ENCODE measurements at places on chromosomes 1 and 21.
A peak's percentile ranks its signal among the peaks of the same experiment; 100 is the strongest.

- no peak for DNase-seq
Measured at GRCh38 chr21:29007810-29008209, 11.3 kb downstream of the RWDD2B start.

GRCh38 chr1:202266061-202266765 lies 72.6 kb downstream of the LGR6 start:
- DNase-seq, result no peak

GRCh38 chr1:239814306-239814881 lies 277.3 kb upstream of the FMN2 start:
- no peak for DNase-seq

DNA sequence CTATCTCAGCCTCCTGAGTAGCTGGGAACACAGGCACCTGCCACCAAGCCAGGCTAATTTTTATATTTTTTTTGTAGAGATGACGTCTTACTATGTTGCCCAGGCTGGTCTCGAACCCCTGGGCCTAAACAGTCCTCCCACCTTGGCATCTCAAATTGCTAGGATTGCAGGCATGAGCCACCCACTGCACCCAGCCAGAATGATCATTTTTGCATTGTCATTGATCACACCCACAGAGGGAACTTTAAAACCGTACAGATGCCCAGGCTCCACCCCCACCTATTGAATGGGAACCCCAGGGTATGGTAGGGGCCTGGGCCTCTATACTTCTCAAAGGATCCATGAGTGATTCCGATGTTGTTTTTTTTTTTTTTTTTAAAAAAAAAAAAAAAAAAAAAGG lies 36.7 kb downstream of the ETNK2 start:
- no peak for DNase-seq

DNA sequence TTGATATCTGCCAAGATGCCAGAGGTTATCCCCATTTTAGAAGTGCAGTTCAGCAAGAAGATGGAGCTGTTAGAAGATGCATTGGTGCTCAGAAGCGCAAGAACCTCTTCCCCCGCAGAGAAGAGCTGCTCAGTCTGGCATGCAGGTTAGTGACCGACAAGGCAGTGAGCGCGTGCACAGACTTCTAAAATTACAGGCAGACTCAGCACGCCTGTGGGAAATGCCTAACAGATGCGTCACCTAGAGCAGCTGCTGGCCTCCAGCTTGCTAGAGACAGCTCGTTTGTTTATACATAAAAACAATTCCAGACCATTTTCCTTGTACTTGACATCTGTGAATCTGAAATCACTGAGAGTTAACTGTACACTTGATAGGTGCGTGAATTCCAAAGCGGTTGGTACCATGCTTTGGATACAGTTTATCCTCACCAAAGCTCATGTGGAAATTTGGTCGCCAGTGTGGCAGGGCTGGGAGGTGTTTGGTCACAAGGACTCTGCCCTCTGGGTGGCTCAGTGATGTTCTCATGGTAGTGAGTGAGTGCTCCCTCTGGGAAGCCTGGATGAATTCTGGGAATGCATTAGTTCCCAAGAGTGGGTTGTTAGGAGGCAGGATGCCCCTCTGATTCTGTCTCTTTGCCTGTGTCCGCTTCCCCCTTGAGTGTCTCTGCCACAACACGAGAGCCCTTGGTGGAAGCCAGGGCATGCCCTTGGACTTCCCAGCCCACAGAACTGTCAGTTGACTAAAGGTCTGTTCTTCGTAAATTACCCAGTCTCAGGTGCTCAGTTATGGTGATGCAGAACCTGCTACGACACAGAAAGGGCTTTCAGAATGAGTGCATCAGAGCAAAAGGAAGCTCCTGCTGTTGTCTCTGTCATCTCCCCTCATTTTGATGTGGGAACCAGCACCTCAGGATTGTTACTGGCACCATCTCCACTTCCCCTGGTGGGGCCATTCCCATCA lies 24.4 kb downstream of the SNAP47 start:
- DNase-seq, result no peak

DNA sequence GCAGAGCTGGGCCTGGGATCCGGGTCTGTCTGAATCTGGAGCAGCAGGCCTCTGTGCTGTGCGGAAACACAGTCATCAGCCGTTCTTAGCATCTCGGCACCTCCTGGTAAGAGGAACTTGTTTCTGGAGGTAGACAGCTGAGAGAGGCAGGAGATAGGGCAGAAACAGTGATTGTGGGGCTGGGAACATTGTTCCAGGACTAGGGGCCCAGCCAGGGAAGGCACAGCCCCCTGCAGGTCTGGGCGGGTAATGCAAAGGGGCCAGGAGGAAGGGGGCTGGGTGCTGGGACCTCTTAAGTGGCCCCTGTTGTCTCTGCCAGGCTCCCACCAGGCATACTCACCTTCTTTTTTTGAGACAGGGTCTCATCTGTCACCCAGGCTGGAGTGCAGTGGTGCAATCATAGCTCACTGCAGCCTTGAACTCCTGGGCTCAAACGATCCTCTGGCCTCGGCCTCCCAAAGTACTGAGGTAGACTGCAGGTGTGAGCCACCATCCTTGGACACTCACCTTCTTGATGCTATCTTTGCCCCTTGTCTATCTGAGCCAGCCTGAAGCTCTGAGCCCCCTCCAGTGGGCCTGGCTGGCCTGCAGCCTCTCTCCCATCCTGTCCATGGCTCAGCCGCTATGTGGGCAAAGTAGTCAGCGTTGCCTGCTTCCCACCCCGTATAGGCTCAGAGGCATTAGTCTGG lies 134.3 kb upstream of the ZBTB40 start:
- DNase-seq, result peak; percentile 34

GRCh38 chr1:23444104-23444533 lies 19.6 kb upstream of the TCEA3 start:
- no peak for DNase-seq

- DNase-seq, result no peak
Measured at GRCh38 chr1:15911141-15911540, 63.6 kb downstream of the SPEN start.

DNA sequence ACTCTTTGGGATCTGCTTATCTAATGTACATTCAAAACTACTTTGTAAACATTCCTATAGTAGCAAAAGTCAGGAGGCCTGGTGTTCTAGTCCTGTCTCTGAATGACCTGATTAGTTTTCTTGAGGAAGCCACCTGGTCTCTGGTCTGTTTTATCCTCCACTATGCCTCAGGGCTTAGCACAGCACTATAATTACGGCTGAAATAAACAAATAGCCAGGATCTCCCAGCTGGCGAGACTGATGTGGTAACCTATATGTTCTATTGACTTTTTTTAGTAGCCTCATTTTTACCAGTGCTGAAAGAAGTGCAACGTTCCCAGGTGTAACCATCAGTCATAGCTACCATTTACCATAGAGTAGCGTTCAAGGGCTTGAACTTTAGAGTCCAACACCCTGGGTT lies 24.2 kb upstream of the RPL11 start:
- no peak for DNase-seq

DNA sequence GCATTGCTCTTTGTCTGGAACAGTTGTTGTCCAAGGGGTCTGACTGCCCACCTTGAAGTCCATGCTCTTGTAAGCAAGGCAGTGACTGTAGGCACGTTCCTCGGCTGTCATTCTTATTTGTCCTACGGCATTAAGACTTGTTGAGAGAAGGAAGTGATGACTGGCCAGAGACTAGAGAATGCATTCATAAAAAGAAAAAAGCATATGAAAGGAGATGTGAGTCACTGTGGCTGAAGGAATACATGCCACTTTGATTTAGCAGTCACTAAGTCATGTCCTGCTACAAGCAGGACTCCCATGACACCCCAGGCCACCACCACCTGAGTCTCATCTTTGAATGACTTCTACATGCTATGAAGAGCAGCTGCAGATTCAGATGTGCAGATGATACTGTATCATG lies 50.5 kb downstream of the CNN3 start:
- no peak for DNase-seq

GRCh38 chr1:74728736-74729135 lies 4.1 kb downstream of the CRYZ start:
- DNase-seq, result no peak

DNA sequence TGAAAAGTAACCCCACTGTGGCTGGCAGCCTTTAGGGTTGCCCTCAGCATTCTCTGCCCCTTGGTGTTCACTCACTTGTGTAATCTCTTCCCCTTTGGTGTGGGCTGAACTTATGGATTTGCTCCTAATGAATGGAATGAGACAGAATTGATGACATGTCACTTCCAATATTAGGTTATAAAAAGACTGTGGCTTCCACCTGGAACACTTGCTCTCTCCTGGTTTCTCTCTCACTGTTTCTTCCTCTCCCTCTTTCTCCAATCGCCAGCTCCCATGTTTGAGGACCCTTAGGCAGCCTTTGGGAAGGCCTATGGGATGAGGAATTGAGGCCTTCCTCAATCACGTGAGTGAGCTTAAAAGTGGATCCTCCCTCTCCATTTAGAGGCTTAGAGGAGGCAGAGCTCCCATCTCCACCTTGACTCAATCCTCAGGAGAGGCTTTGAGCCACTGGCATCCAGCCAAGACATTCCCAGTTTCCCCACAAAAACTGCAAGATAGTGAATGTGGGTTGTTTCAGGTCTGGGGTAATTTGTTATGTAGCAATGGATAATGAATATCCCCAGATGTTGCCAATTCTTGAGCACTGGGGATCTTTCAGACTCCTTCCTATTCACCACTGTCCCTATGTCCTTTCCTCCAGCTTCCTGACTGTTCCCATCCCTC lies 95.5 kb upstream of the CD34 start:
- DNase-seq, result no peak

GRCh38 chr1:115768549-115768948 lies at the start of gene CASQ2:
CASQ2 (minus strand) TSS chr1:115768714; CDS start chr1:115768541, 173 bp downstream.
- no peak for DNase-seq

GRCh38 chr1:12029720-12030339 lies 10.5 kb downstream of the MIIP start:
- DNase-seq, result no peak

DNA sequence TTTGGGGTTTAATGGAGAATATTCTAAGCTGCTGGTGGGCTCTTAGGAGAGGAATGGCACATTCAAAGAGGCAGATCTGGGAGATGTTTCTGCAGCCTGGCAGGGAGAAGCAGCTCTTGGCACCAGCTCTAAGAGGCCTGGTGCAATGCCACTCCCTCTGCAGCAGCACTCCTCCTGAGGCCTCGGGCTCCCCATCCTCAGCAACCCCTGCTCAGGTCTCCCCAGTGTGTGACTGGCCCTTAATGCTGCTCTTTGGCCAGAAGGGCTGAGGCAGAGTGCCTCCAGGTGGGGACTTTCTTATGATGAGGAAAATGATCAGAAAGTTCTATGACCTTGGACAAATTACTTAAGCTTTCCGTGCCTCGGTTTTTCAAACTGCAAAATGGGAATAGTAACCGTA lies 55.5 kb downstream of the MAB21L3 start:
- no peak for DNase-seq

DNA sequence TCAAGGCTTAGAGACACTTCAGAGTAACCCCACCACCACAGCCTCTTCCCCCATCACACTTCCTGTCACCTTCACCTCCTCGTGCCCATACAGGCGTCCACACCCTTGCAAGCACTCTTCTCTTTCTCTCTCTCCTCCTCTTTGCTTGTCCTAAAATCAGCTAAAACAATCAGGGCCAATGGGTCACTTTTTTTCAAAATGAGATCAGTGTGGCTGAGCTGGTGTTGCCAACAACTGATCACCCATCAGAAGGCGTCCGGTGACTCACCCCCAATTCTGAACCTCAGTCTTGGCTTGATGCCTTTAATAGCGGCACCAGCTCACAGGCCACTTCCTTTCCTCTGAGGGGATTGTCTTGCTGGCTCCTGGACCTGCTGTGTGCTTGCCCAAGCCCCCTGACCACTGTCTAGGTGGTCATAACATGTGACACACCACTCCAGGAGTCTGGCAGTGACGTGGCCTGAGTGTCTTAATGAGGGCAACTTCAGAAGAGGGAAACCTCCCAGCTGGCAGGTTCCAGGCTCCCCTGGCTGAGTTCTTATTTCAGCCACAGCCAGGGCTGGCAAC lies 1.6 kb downstream of the DRAXIN start:
- DNase-seq, result no peak

- DNase-seq, result no peak
Measured at GRCh38 chr1:63651161-63651701, 58.0 kb downstream of the PGM1 start.

All from GM19239 (cell line).